Bone marrow (tissue), 2 donors: ENCODE measurements at places on chromosomes 12 and 14.

DNA sequence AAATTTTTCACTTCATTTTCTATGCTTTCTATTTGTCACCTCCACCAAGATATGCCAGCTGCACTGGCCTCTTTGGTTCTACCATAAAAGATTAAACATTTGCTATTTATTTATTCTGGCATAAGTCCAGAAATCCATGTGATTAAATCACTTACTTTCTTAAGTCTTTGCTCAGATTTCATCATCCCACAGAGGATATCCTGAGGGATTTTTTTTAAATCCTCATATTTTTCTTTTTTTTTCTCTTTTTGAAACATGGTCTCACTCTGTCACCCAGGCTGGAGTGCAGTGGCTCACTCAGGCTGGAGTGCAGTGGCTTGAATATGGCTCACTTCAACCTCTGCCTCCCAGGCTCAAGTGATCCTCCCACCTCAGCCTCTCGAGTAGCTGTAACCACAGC is 645.4 kb upstream of the ATXN7L3B start:
- DNase-seq = no peak

DNA sequence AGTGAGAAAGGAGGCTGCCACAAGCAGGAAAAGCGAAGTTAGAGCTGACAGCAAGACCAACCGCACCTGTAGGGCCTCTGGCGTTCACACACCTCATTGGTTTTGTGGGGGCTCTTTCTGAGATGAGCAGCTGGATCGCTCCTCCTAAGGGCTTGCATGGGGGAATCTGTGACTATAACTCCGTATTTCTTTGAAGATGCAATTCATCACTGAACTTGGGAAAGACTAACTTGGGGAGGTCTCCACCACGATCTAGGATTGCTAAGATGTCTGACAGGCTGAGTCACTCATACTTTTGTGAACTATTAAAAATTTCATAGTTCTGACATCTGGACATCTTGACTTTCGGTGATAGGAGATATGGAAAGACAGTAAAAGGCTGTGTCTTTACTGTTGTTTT is 173.6 kb downstream of the ETV6 start:
- no peak for DNase-seq

DNA sequence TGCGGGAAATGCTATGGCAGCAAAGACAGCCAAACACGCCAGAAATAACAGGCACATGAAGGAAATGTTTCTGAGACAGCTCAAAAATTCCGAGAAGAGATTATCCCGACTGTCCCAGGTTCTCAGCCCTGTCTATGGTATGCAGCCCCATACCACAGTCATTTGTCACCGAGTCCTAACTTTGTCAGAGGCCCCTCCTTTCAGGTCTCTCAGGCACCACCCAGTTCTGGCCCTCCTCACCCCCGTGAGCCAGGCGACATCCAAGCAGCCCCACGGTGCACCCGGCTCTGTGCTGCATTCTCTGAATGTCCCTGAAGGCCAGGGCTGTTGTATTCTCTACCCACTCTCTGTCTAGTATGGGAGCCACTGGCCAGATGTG is 24.0 kb downstream of the SSH1 start:
- DNase-seq = no peak

DNA sequence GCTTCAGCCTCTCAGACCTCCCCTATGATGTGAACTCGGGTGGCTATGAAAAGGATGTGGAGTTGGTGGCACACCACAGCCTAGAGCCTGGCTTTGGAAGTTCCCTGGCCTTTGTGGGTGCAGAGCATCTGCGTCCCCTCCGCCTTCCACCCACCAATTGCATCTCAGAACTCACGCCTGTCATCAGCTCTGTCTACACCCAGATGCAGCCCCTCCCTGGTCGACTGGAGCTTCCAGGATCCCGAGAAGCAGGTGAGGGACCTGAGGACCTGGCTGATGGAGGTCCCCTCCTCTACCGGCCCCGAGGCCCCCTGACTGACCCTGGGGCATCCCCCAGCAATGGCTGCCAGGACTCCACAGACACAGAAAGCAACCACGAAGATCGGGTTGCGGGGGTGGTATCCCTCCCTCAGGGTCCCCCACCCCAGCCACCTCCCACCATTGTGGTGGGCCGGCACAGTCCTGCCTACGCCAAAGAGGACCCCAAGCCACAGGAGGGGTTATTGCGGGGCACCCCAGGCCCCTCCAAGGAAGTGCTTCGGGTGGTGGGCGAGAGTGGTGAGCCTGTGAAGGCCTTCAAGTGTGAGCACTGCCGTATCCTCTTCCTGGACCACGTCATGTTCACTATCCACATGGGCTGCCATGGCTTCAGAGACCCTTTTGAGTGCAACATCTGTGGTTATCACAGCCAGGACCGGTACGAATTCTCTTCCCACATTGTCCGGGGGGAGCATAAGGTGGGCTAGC is 7.0 kb upstream of the RPS26 start:
- DNase-seq = no peak

DNA sequence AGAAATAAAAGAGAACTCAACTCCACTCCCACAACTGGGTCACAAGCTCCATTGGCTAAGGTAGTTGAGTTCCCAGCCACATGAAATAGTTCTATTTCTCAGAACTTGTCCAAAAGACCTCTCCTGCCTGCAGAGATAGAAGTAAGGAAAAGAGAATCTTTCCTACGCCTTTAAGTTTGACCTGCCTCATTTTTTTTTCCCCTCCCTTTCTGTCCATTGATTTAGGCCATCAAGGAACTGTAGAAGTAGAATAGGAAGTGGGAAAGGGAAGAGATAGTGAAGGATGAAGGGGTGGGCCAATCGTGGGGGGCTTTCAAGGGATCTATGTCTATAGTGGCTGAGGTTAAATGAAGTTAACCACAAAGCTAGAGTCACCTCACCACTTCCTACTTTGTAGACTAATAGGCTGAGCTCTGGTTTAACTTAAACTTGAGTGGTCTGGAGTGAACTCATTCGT is 13.9 kb upstream of the NUDT4 start:
- no peak for DNase-seq

- no peak for DNase-seq
Observed at GRCh38 chr14:23118506-23119362, at the start of gene CEBPE. Gene CEBPE, minus strand, starts transcription at chr14:23119255. Its CDS starts 164 bp downstream, at chr14:23119091.

DNA sequence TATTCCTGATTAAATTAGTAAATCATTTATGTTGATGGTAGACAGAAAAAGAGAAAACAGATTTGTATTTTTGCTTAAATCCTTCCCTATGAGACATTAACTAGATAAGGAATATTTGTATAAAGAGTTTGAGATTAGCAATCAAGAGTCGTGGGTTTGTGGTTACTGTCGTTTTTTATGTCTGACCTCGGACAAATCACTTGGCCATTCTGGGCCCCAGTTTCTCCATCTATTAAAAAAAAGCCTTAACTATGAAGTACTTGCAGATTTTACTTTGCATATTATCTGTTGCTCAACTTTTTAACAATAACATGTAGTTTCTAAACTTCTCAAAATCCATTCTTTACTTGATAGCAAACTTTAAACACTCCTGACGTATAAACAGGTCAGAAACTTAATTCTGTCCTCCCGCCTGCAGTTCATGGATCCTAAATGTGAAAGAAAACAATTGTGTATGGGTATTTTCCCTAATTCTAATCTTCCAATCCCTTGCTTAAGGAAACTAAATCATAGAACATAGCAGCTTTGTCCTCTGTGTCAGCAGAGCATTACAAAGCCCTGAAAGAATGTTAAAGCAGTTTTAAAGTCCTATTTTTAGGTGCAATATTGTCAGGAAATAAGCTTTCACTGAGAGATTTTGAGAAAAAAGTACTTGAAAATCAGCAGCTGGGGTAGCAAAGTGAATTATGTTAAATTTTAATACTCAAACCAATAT is 118.2 kb downstream of the GPR135 start:
- DNase-seq = no peak
